Activated CD4-positive, CD25-positive, alpha-beta regulatory T cell treated with anti-CD3 and anti-CD28 coated beads, Interleukin-2, amount 50 U/mL, for 24 hours (primary cell): ENCODE measurements at places on chromosomes 2 and 18.
A peak's percentile ranks its signal among the peaks of the same experiment; 100 is the strongest.

- no peak for ATAC-seq
Observed at GRCh38 chr2:238103465-238104225, 3.5 kb downstream of the ESPNL start.

- ATAC-seq: no peak
Observed at GRCh38 chr18:73544032-73544431, 603.6 kb downstream of the FBXO15 start.

- no peak for ATAC-seq
Observed at GRCh38 chr2:233476063-233476410, 90.5 kb downstream of the USP40 start.

DNA sequence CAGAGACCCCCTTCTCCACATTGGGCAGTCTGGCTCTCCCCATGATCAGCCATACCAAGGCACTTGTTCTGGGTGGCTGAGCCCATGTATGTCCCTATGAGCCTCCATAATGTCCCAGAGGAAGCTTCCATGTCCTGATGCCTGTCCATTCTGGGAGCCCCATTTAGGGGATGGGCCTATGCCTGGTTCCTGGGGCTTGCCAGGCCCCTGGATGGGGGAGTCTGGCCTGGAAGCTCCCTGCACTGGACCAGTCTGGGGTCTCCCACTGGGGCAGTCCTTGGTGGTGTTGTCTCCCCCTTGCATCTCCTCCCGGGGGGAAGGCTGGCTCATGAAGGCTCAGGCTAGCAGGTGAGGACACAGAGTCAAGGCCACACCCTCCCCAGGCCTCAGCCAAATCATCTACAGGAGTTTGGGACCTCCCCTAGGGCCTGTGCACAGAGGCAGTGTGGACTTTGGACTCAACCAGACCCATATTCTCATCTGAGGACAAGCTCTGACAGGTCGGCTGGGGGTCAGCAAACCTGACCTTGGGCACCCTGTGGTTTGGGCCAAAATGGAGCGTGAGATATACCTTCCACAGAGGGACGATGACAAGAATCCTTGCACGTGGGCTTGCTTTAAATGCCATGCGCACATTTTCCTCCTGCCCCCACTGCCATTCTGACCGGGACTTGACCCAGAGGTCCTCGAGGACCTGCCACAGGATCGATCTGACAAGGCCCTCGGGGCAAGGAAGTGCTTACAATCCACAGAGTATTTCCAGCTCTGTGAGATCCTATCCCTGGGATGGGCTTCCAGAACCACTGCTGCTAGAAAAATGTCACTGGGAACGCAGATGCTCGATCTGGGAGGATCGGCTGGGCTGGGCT lies 38.8 kb downstream of the INHBB start:
- ATAC-seq: no peak

DNA sequence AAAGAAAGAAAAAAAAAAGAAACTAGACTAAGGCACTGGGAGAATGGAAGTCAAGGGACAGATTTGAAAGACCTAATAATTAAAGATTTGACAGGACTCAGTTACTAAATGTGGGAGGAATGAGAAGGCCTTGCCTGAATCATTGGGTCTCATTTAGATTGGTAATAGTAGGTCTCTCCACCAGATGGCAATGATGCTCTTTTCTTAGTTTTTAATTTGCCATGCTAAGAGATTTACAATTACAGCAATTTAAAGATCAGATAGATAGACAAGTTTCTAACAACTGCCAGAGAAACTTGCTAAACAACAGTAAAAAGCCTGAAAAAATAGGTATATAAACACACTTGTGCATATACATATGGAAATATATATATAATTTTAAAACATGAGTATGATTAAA lies 153.0 kb downstream of the TMEM247 start:
- ATAC-seq: no peak

GRCh38 chr2:10274983-10275802 lies 27.5 kb upstream of the HPCAL1 start:
- no peak for ATAC-seq

- ATAC-seq: peak; percentile 14
Observed at GRCh38 chr2:54560146-54560881, 104.2 kb downstream of the SPTBN1 start.

DNA sequence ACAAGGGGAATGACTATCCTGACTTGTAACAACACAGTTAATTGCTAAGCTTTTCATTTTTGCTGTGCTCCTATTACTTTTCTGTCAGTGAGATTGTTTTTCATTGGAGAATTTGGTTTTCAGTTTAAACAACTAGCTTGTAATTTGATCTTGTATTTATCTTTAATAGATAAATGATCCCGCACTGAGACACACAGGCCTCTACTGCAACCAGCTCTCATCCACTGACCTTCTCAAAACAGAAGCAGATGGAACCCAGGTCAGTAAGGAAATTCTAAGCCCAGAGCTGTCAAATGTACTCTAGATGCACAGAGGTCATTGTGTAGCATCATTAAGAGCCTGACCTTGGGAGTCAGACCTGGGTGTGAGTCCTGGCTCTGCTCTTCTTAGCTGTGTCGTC lies 30.7 kb downstream of the PTRHD1 start:
- no peak for ATAC-seq

- ATAC-seq: no peak
Observed at GRCh38 chr18:31634331-31634713, 42.6 kb downstream of the TTR start.

- no peak for ATAC-seq
Observed at GRCh38 chr2:202769201-202769600, 102.4 kb downstream of the ICA1L start.

DNA sequence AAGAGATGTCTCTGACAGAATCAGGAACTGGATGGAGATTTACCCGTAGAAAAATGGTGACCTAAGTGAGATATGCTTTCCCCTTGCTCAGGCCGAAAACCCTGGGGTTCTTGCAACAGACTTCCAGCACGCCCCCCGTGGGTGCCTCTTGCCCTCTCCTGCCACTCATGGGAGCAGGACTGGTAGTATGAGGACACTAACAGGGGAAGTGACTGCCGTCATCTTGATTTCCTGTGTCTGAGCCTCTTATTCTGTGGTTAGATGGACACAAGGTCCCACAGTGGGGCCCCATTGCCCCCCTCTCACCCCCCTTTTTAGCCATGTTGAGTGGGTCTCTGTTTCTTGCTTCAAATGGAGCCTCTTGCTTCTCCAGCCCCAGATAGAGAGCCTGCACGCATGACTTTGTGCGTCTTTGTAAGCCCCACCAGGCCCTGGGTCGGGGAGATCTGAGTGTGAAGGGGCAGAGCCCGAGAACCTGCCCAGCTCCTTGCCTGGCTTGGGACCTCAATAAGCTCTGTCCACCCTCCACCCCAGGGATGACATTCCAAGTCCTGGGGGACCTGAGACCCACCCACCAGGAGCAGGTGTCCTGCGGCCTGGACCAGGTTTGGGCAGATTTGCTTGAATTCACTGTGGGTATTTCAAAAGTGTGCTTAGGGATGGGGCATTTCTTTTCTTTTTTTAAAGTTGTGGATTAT lies 12.6 kb downstream of the GNLY start:
- ATAC-seq: no peak

DNA sequence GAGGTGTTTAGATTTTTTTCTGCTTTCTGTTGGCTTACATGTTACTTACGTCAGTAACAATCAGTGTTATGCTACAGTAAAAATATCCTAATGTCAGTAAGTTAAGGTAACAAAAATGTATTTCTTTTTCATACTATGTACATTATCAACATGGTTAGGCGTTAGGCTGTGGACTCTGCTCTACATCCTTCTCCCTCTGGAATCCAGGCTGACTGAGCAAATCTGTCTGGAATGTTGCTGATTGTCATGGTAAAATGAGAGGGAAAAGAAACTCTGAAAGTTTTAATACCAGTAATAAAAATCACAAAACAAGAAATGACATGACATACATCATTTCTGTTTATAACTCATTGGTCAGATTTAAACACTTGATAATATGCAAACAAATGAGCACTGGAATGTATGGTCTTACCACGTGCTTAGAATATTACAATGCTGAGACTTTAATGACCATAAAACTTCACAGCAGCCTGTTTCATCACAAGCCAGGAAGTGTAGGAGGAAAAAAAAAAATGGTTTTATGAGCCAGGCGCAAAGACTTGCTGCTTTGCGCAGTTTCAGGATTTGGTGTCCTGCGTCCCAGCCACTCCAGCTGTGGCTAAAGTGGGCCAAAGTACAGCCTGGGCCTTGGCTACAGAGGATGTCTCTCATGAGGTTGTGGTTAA lies 252.4 kb downstream of the FSIP2 start:
- ATAC-seq: no peak

DNA sequence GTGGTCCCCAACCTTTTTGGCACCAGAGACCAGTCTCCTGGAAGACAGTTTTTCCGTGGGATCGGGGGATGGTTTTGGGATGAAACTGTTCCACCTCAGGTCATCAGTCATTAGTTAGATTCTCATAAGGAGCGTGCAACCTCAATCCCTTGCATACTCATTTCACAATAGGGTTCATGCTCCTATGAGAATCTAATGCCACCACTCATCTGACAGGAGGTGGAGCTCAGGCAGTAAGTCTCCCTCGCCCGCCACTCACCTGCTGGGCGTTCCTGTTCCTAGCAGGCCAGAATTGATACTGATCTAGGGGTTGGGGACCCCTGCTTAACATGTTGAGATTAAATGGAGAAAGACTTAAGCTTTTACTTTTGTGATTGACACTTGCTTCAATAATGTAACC lies 9.9 kb downstream of the NABP1 start:
- no peak for ATAC-seq

- ATAC-seq: no peak
Observed at GRCh38 chr2:227325839-227326195, 766 bp downstream of the MFF start.

DNA sequence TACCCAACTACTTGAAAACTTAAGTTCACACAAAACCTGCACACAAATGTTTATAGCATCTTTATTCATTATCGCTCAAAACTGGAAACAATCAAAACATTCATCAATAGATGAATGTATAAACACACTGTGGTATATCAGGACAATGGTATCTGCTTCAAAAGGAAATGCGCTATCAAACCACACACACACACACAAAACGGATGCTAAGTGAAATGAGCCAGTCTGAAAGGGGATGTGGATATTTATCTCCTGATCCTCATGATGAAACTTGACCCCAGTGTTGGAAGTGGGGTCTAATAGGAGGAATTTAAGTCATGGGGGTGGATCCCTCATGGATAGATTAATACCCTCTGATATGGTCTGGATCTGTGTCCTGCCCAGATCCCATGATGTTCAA lies 22.0 kb downstream of the PDCL3 start:
- ATAC-seq: no peak

DNA sequence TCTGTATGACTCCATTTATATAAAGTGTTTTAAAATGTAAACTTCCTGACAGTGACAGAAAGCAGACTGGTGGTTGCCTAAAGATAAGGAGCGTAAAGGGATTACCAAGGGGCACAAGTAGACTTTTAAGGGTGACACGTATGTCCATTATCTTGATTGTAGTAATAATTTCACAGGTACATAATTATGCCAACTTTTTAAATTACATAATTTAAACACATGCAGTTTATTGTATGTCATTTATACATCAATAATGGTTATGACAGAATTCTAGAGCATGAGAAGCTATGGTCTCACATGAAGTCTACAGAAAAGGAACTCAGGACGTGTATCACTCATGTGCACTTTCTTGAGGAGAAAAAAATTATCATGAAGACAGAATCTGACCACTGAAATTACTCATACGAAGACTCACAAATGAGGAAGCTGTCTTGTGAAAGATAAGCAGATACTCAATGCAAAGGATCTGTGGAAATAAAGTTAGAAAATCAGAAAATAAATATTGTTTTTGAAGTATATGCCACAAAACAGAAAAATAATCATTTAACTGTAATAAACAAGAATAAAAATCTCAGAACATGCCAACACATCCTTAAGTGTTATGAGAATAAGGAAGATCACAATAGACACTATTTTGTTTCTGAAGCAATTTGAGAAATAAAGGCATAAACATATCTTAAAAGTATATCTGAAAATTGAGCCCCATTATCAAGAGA lies 84.4 kb downstream of the TMEM131 start:
- peak; percentile 41 for ATAC-seq

- no peak for ATAC-seq
Observed at GRCh38 chr18:44792456-44793061, 111.9 kb downstream of the SETBP1 start.
